Hypothalamus (tissue), 51 donors: ENCODE measurements at places on chromosomes 16 and 17.

- no peak for DNase-seq
Measured at GRCh38 chr16:28496844-28497243, 2.4 kb downstream of the APOBR start.

GRCh38 chr17:77321649-77322513, 181.1 kb downstream of the SEC14L1 start:
- no peak for DNase-seq

- DNase-seq: no peak
Measured at GRCh38 chr17:60525328-60525684, 736 bp downstream of the APPBP2 start.

GRCh38 chr17:38750312-38751121, 2.0 kb upstream of the PSMB3 start:
- no peak for DNase-seq

DNA sequence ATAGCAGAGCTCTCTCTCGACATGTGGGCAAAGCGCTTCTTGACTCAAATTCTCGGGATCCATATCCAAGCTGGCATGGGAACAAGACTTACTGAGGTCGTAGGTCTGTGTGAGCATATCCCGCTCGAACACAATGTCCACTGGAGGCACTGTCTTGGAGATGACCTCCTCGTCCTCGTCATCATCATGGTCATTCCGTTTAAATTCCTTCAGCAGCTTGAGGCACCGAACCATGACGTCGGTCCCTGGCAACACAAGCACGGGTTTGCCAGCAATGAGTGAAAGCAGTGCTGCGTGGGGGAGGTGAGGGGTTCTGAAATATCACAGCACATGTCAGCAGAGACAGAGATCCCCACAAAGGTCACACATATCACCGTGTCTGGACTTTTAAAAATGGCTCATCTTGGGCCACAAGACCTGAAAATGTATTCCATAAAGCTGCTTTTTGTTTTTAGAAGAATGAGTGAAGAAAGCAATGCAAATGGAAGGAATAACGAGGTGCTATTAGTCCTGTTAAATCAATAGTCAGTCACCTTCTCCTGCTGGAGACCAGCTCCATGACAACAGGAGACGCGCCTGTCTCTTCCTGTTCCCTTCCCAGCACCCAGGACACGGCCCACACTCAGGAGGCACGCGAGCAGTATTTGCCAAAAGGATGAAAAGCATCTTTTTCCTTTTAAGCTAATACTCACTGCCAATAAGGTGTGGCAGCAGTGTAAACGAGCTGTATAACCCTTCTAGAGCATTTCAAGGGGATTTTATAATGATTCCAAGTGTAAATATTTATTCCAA, 37.9 kb downstream of the GTF3C1 start:
- no peak for DNase-seq

DNA sequence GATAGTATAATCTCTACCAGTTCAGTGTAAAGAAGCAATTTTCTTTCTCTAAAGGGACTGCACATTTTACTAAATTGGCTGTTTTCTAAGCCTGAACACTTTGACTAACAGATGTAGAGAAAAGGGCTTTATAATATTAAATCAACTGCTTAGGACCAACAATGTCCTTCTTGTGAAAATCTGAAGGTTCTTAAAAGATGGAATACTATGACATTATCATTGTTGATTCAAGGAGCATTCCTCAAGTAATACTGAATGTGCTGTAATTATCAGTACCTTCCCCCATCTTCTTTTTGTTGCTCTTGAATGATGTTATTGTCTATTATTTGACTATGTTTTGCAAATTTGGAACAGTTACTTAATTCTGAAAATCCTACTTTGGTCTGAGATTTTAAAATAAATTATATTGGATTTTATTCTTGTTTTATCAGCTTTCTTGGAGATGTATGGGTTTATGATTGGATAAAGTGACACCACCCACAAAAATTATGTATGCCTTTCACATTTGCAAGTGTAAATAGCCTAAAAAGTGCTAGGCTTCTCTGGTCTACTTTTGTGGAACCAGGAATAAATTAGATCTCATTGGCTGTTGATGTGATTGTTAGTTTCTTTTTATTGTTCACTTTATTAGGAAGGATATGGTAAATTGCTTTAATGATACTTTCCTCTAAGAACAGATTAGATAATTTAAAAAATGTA, 53.0 kb downstream of the TAOK1 start:
- no peak for DNase-seq

DNA sequence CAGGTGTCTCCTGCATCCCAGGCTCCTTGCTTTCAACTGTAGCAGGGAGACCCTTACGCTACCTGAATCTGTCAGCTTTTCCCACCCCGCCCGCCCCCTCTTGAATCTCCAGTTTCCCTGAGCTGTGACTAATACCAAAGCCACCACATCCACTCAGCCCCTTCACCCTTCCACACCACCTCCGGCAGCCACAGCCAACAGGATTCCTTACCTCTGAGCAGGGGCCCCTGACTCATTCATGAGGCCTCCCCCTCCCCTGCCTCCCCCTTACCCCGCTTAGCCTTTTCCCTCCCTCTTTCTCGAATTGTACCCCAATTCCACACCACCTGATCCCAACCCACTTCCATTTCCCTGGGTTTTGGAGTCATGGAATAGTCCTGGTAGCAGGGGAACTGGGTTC, 2.3 kb downstream of the STX1B start:
- no peak for DNase-seq

DNA sequence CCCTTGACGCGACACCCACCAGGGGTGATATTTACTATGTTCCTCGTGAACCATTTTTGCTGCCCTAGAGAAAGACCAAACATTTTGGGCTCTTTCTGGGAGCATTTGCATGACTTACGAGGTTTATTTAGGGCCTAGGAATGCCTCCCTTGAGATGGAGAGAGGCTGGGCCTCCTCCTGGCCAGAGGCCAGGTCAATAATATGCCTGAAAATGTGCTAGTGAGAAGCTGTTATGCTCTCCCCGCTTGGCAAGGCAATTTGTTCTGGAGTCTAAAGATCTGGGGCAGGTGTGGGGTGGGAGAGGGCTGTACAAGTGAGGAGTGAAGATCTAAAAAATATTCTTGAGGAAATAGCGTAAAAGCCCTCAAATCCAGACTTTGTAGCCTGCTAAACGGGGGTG, 587.3 kb upstream of the CDH5 start:
- DNase-seq: no peak

- DNase-seq: no peak
Measured at GRCh38 chr17:4232168-4232813, 31.5 kb downstream of the ANKFY1 start.

DNA sequence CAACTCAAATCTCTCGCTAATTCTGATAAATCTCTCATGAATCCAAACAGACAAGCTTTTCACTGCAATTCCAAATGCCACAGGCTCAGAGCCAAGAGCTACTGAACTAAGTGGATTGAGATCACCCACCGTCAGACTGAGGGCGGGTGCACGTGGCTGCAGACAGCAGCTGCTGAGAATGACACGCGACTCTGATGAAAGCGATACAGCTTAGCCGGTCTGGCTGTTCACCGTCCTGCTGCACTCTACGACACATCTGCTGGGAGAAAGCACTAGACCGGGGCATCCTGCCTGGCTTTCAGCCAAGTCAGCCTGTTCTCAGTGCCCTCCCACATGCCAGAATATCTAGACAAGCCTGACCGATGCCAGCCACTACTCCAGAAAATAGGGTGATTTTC, 42.6 kb downstream of the KLHDC4 start:
- DNase-seq: peak; percentile 74

GRCh38 chr16:4372001-4372577, 441 bp downstream of the VASN start:
- no peak for DNase-seq

DNA sequence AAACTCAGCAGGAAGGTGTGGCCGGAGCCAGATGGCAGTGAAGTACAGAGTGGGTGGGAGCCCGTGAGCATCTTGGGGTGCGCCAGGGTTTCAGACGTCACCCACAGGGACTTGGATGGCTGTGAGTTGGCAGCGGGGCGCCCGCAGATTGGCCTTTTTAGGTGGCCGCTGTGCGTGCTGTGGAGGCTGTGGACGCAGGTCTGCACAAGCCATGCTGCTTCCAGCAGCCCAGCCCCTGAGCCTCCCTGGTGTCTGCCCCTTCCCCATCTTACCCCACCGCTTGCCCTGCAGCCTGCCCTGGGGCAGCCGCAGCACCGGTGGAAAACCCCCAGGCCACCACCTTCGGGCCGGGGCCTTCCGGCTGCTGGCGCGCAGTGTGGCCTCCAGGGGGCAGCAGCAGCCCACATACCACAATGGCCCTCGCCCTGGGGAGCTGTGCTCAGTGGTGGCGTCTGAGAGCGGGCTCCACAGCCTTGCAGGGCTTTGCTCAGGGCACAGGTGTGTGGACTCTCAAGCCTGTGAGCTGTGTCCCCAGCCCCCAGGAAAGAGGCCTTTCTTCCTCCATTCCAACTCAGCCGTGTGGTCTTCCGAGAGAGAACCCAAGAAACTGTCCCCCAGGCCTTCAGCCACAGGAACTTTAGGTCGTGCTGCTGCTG, 11.8 kb downstream of the ENDOV start:
- DNase-seq: peak; percentile 69

DNA sequence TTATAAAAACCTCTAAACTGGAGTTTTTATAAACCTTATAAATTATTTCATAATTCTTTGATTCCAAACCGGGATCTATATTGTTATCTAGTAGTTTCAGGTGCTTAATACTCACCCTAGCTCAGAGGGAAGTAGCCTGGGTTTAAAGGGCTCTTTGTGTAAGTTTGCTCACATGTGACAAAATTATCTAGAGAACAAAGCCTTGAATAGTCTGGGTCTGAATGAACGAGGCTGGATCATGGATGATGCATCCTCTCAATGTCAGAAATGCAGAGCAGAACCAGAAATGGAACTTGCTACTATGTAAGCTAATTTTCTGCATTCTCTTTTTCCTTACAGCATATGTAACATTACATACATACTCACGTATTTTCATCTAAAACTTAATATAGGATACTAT, 103.9 kb upstream of the NETO2 start:
- no peak for DNase-seq

GRCh38 chr16:88533381-88533917, 36.8 kb upstream of the ZC3H18 start:
- no peak for DNase-seq

DNA sequence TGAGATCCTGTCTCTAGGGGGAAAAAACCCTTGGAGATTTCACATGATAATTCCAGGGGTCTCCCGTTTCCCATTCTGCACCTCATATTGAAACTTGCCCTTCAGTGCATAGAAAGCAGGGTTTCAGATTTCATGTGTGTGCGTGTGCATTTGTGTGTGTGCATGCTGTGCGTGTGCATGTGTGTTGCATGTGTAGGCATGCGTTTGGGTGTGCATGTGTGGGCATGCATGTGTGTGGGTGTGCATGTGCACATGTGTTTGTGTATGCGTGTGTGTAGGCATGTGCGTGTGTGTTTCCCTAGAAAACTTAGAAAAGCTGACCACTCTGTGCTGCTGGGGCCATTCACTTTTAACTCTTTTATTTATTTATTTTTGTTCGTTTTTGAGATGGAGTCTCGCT, 40.0 kb downstream of the IL21R start:
- no peak for DNase-seq

- DNase-seq: no peak
Measured at GRCh38 chr16:27925612-27926011, 137.9 kb downstream of the GSG1L start.

DNA sequence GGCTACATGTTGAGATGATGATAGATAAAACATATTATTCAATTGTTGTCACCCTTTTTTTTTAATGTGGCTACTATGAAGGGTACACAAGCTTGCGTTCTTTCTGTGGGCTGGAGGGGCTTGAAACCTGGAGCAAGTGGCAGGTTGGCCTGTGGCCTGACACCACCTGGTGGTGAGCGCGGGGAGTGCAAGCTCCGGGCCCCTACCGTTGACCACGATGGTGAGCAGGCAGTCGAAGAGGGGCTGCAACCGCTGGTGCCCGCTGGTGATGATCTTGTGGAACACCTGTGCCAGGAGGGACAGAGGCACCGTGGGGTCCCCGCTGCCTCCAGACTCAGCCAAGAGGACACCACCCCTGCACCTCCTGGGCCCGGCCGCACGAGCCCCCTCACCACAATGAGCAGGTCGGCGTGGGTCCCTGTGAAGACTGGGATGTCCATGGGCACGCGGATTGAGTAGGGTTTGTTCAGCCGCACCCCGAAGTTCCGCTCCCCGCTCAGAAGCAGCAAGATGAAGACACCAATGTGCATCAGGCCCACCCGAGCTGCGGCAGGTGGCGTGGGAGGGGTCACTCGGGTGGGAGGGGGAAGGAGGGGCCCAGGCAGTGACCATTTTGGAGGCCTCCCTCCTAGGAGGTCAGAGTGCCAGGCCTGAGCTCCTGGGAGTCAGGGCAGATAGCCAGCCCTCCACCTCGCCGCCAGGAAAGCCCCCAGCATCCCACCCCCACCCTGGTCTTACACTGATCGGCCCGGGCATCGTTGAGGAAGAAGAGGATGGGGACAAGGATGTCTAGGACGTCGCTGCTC, 14.4 kb downstream of the HID1 start:
- no peak for DNase-seq

- no peak for DNase-seq
Measured at GRCh38 chr16:78985716-78986605, 614.6 kb downstream of the MAF start.

DNA sequence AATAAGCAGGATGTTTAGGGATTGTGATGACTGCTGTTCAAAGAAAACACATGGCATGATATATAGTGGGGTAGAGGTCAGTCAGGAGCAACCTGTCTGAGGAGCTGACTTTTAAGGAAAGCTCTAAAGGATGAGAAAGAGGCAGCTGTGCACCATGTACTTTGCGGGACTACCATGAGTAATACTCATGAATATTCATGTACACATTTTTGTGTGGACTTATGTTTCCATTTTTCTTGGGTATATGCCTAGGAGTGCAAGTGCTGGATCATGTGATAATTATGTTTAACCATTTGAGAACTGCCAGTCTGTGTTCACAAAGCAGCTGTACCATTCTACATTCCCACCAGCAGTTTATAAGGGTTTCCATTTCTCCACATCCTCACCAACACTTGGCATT, 35.8 kb downstream of the BEAN1 start:
- no peak for DNase-seq

DNA sequence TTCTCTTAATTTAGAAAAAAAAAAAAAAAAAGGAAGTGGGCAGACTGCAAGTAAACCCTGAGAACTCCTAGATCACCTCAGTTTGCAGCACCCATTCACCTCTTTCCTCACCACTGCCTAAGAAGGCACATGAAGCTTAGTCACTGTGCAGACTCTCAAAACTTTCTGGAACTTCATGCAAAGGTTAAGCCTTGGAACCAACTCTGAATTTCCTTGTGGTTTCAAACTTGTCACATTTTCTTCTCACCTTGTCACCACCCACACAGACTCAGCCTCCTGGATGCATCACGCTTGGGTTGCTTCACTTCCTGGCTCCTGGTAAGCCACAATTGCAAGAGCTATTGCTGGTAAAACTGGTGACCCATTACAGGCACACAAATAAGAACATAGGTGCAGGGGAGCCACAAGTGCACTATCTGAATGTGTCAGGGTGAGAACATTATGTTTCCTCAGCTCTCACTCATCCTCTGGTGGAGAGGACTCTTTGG, 15.0 kb upstream of the CPD start:
- DNase-seq: no peak
